Hindlimb muscle (tissue), 1 donor: ENCODE measurements at places on chromosomes 11 and 22. TPM values are rescaled to one million over a fixed set of nuclear protein-coding genes. Genes with fewer than 3 reads are reported as not detected.

- no peak for DNase-seq
Observed at GRCh38 chr11:60780065-60780464, 5.1 kb upstream of the MS4A10 start.

DNA sequence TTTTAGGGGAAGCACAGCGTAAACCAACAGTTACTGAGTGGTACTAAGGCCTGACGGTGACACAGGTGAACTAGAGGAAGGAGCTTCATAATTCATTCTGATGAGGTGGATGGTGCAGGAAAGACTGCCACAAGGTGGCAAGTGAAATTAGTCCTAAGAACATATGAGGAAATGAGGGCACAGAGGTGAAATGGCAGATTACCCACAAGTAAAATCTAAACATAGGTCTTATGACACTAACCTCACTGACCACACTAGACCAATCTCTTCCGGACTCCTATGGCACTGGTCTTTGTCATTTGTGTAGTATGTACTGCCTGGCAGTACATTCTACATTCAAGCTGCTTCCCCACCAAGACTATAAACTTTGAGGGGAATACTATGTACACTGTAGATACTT is 20.2 kb downstream of the GAB2 start:
- no peak for DNase-seq

GRCh38 chr11:32658639-32659406 is 75.2 kb downstream of the EIF3M start:
- DNase-seq: no peak

Gene ZBTB16
- 5.5 TPM for polyA plus RNA-seq

Gene ZC3H12C
- polyA plus RNA-seq: 8.7 TPM

DNA sequence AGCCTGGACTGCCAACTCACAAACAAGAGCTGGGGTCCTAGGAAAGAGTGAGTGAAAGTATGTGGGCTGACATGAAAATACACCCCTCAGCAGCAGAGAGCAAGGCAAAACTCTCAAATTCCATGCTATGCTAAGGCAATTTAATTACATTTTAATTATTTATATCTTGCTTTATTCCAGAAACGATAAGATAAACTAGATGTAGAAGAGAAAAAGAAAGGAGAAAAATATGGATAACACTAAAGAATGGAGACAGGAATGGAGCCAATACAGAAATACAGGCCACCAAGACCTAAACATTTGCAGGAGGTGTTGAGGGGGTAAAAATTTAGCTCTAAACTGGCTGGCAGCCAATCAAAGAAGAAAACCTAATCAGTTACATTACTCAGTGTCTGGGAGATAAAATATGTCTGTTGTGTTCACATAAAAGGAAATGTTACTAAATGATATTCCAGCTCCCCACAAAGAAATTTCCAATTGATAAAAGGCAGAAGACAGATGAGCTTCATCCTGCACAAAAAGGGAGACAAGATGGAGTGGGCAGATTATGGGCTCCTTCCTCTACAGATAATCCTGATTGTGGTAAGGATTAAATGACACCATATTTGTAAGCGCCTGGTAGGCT is 223.5 kb upstream of the BLID start:
- DNase-seq: no peak

DNA sequence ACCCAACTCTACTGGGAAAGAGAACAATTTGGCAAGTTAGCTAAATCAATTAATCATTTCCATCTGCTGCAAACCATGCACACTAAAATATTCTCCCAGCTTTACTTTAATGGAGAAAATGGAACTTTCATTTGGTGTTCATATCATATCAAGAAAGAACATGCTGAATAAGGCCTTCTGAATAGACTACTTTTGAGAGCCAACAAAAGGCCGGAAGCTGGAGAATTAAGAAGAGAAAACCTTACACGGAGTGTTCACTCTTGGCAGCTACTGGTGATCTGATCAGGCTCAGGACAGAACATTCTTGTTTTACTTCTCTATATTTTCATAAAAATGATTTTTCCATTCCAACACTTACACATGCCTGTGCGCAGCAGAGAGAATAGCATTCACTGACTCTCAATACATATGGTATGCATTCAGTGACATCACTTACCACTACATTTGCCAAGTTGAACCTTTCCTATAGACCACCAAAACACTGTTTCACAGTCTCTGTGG is 165.3 kb downstream of the TTC28 start:
- peak; percentile 74 for DNase-seq

Gene CABP4
- polyA plus RNA-seq: 2.5 TPM

GRCh38 chr22:41369424-41369745 is 12.4 kb upstream of the TEF start:
- DNase-seq: no peak

DNA sequence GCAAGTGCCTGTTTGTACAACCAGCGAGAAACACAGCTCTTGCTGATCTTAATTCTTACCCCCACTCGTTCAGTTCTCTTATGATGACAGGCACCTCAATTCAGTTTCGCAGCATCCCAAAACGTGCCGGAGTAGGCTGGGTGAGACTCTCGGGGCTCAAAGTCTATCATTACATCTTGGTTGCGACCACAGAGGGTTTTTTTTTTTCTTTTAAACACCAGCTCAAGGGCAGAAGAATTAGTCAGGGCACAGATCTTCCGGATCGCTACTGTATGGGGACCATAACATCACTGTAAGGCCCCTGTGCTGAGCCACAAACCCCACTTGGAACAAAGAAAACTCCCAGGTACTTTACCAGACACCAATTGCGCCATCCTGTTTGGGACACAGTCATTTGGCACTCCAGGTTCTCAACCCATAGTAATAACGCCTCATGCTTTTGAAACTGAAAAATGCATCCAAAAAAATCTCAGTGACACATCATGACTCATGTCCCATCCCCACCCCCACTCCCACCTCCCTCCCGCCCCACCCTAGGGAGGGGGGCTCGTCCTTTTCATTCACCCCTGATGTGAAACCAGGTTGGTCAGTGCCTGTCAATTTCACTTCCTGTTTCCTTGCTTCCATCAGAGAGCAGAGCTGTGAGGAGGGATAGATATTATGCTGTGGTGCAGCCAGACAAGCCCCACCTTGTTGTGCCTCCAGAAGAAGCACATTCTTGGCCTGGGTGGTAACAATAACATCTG is 41.0 kb upstream of the CD5 start:
- no peak for DNase-seq

Gene OR5D14
- not detected for polyA plus RNA-seq

Gene MTMR3
- polyA plus RNA-seq: 33.9 TPM

Gene PGA5
- polyA plus RNA-seq: 1.1 TPM
